Neural crest cell (in vitro differentiated cells): ENCODE measurements at places on chromosomes 4 and X.

DNA sequence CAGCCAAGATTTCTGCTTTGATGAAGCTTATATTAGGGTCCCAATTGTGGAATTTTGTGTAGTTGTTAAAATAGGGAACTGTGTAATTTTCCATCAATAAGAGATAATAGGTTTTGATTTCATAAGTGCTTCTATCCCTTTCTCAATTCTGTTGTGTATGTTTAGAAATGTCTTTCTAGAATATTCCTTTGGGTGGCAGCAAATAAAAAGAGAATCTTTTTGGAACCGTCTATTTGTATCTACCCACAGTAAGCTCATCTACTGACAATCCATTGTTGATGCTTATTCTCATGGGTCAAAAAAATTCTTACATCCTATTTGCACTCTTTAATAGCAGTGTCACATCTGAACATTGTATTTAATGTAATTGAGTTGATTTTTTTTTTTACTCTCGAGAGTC is 61.7 kb downstream of the TMA16 start:
- H3K27ac ChIP-seq = no peak overlapping the region
- H3K4me3 ChIP-seq = no peak overlapping the region
- H3K36me3 ChIP-seq = no peaks in the 10 kb centered on the region

DNA sequence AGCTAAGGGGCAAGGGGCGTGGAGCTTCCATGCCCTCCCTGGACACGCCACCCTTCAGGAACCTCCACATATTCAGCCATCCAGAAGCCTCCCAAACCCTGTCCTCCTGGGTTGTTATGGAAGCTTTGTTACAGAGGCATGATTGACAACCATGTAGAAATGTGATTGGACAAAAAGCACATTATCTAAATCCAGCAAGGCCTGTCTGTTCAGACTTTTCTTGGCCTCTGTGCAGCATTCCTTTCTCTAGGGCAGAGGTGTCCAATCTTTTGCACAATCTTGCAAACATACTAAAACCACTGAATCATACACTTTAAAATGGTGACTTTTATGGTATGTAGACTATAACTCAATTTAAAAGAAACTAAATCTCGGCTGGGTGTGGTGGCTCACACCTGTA is 12.7 kb downstream of the STEEP1 start:
- DNase-seq = no peak
- no peak overlapping the region for H3K27ac ChIP-seq
- H3K4me1 ChIP-seq = no peaks in the 10 kb centered on the region

DNA sequence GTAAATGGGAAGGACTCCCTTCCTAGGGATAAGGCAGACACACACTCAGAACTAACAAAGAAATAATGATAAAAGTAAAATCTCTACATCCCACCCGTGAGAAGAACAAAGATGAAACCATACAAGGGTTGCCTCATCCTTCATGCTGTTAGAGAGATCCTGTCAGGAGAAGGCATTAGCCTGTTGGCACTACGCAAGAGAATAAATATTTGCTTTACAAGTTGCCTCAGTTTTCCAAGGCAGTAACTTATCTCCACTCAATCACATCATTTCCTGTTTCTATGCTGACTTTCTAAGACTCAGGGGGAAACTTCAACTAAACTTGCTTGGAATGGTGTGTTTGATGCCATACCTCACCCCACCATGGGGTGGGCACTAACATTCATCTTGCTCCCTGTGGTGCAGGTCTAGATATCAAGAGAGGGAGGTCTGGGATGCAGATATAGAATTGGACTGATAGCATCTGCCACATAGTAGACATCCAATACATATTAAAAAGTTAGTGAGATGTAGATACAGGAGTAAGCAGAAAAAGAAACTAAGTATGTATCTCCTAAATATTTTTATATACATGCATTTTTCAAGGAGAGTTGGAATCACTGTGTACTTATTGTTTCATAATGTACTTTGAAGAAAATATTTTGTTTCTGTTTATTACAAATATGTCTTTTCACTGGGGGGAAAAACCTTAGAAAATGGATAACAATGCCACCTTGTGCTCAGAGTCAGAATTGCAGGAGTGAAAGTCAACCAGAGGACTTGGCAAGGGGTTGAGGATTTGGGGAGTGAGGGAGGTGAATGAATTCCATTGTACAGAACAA is 57.2 kb upstream of the BEX4 start:
- no peaks in the 10 kb centered on the region for H3K27me3 ChIP-seq
- no peak overlapping the region for H3K4me3 ChIP-seq
- peak; percentile 29 for DNase-seq

DNA sequence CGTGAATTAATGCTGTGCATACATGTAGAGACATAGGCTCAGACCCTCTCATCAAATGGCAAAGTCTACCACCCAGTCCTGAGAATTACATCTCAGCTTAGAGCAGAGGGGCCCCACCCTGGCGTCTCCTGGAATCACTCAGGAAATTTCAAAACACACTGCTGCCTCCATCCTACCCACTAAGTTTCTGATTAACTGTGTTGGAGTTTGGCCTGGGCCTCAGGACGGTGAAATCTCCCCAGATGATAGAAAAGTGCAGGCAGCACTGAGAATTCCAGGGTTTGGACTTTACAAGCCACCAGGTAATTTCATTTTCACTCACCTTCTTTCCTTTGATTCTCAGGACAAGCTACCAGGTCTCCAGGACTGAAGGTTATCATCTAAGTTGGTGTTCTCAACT is 3.3 kb upstream of the FAM9C start:
- DNase-seq = no peak
- H3K4me3 ChIP-seq = no peak overlapping the region
- H3K27me3 ChIP-seq = no peaks in the 10 kb centered on the region
- no peak overlapping the region for H3K27ac ChIP-seq

DNA sequence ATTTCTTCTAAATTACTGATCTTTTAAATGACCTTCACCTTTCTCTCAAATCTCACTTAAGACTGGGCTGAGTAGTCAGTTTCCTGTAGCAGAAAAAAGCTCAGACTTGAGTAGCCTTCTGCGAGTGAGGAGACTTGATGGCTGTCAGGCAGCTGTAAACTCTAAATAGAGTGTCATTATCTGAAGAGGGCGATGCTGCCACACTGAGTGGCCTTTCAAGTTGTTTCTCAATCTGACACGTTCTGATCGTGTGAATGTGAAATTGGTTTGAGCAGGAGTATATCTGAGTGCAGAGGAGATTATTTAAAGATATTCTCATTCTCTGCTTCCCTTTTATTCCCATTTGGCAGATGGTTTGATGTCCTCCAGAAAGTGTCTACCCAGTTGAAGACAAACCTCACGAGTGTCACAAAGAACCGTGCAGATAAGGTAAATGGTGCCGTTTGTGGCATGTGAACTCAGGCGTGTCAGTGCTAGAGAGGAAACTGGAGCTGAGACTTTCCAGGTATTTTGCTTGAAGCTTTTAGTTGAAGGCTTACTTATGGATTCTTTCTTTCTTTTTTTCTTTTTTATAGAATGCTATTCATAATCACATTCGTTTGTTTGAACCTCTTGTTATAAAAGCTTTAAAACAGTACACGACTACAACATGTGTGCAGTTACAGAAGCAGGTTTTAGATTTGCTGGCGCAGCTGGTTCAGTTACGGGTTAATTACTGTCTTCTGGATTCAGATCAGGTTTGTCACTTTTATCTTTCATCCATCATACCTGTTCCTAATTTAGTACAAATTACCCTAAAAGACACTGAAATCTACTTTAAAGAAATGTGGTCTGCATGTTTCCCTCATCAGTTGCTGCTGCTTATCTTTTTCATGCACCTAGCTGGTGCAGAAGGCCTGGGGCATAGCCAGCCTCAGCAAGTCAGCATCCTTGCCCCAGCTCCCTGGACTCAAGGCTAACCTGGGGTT is 74.3 kb upstream of the MSANTD1 start:
- DNase-seq = no peak
- peak overlapping the region; percentile 38 for H3K27ac ChIP-seq
- peaks cover 25% of the 10 kb centered on the region for H3K4me1 ChIP-seq
- no peaks in the 10 kb centered on the region for H3K27me3 ChIP-seq
- H3K36me3 ChIP-seq = peaks cover 30% of the 10 kb centered on the region

- H3K4me1 ChIP-seq = peaks cover 4% of the 10 kb centered on the region
- H3K27me3 ChIP-seq = peaks cover 3% of the 10 kb centered on the region
- no peak for DNase-seq
- no peak overlapping the region for H3K4me3 ChIP-seq
Measured at GRCh38 chrX:1496076-1496475, 40.9 kb downstream of the P2RY8 start.

DNA sequence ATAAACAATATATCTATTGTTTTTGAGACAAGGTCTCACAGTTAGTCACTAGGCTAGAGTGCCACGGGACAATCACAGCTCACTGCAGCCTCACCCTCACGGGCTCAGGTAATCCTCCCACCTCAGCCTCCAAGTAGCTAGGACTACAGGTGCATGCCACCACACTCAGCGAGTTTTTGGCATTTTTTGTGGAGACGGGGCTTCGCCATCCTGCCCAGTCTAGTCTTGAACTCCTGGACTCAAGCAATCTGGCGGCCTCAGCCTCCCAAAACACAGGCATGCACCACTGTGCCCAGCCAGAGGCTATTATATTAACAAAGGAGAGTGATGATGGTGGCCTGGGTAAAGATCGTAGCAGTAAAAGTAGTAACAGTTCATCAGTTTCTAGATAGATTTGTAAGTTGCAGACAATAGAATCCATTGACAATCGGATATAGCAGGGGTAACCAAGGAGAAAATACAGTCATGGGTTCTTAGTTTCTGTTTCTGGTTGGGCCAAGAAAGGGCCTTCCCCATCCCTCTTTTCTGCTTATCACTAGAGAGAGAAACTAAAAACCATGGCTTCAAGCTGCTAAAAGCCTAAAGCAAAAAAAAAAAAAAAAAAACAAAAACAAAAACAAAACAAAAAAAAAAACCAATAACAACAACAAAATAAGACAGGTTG is 60.6 kb downstream of the ANXA10 start:
- no peaks in the 10 kb centered on the region for H3K36me3 ChIP-seq
- no peak overlapping the region for H3K4me3 ChIP-seq
- no peak overlapping the region for H3K27ac ChIP-seq
- no peak for DNase-seq
- H3K27me3 ChIP-seq = no peaks in the 10 kb centered on the region
- peaks cover 7% of the 10 kb centered on the region for H3K4me1 ChIP-seq

GRCh38 chr4:93573285-93573684 is 255.3 kb upstream of the ATOH1 start:
- H3K4me3 ChIP-seq = no peak overlapping the region
- H3K4me1 ChIP-seq = no peaks in the 10 kb centered on the region
- no peak for DNase-seq
- no peaks in the 10 kb centered on the region for H3K36me3 ChIP-seq

DNA sequence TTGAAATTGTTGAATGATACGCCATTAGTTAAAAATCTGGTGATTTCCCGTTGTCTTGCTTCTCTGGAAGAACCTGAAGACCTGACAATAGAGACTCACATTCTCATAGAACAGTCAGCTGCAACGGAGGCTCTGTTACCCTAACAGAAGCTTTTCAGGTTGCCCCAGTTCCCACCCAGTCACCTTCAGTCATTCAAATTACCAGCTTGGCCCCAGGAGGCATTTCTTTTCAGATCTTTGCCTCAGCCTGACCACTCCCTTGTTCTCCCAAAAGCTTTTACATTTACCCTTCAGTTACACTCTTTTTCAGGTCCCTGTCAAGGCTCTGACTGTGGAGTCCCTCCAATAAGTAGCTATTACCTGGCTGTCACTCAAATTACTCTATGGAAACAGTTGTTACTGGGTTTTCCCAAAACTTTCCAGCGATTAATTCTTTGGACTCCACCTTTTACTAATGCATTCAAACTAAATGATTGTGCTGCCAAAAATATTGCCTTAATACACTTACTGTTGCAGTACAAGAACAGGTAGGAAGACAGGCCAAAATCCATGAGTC is 162.2 kb upstream of the FTHL17 start:
- H3K4me1 ChIP-seq = peaks cover 13% of the 10 kb centered on the region
- no peak overlapping the region for H3K27ac ChIP-seq
- no peaks in the 10 kb centered on the region for H3K27me3 ChIP-seq
- no peak overlapping the region for H3K4me3 ChIP-seq
- peaks cover 3% of the 10 kb centered on the region for H3K36me3 ChIP-seq
- DNase-seq = no peak

DNA sequence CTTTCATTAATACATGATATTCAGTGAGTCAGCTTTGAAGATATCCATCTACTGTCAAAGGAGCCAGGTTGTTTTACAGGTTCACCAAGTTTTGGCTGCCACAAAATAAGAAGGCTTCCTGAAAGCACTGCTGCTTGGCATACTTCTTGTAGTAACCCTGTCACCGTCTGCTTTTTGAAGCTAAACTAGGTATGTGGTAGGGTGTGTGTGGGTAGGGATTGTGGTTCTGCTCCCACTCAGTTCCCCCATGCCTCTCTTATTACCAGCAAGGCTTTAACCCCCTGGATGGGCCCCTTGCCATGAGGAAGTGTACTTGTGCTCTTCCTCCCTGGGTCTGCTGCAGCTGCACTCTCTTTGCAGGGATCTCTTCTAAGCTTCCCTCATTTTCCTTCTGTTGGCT is 191.2 kb downstream of the BANK1 start:
- no peaks in the 10 kb centered on the region for H3K4me1 ChIP-seq
- H3K4me3 ChIP-seq = no peak overlapping the region
- H3K36me3 ChIP-seq = no peaks in the 10 kb centered on the region
- no peak overlapping the region for H3K27ac ChIP-seq
- H3K27me3 ChIP-seq = no peaks in the 10 kb centered on the region
- DNase-seq = no peak

GRCh38 chr4:186015212-186015817 is 53.6 kb upstream of the TLR3 start:
- H3K27me3 ChIP-seq = no peaks in the 10 kb centered on the region
- no peak overlapping the region for H3K4me3 ChIP-seq
- no peaks in the 10 kb centered on the region for H3K4me1 ChIP-seq
- H3K27ac ChIP-seq = no peak overlapping the region
- no peaks in the 10 kb centered on the region for H3K36me3 ChIP-seq

DNA sequence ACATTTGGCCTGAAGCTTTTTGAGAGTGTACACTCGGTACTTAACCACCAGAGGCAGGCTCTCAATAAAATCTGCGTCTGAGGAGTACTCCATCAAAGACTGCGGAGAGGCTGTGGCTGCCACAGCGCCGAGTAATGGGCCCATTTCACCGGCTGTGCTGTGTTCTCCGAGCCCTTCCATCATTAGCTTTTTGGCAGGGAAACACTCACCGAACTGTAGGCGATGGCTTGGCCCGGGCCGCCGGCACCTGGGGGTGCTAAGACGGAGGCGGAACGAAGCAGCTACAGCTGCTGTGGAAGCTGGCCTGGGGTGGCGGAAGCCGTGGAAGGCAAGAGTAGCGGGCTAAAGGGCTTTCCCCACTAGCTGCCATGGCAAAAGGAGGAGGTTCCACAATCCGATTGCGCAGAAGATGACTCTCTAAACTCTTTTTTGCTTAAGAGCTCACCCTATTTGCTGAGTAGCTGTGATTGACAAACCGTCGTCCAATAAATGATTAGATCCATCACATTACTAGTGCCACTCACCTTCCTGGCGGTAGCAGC is 48.5 kb upstream of the PABPC1L2A start:
- no peak overlapping the region for H3K27ac ChIP-seq
- no peak for DNase-seq
- H3K4me3 ChIP-seq = no peak overlapping the region
- H3K27me3 ChIP-seq = no peaks in the 10 kb centered on the region
- no peaks in the 10 kb centered on the region for H3K4me1 ChIP-seq

GRCh38 chrX:126900937-126901336 is 81.4 kb downstream of the PRR32 start:
- H3K36me3 ChIP-seq = no peaks in the 10 kb centered on the region
- DNase-seq = no peak
